HuH-7 (cell line): ENCODE measurements at places on chromosomes 3 and 15.

DNA sequence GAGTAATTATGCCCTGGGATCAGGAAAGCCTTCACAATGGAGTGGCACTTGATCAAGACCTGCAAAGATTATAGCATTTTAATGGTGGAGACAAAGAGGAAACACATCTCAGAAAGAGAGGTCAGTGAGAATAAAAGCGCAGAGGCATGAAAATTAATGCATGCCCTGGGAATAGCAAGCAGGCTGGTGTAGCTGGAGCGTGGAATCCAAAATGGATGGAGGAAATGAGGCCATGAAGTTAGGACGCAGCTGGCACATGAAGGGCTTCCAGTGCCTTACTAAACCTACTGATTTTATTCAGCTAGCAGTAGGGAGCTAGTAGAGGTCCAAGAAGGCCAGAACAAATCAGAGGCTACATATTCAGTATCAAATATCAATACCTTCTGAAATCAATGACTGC lies 38.1 kb downstream of the TMEM212 start:
- no peak for DNase-seq

DNA sequence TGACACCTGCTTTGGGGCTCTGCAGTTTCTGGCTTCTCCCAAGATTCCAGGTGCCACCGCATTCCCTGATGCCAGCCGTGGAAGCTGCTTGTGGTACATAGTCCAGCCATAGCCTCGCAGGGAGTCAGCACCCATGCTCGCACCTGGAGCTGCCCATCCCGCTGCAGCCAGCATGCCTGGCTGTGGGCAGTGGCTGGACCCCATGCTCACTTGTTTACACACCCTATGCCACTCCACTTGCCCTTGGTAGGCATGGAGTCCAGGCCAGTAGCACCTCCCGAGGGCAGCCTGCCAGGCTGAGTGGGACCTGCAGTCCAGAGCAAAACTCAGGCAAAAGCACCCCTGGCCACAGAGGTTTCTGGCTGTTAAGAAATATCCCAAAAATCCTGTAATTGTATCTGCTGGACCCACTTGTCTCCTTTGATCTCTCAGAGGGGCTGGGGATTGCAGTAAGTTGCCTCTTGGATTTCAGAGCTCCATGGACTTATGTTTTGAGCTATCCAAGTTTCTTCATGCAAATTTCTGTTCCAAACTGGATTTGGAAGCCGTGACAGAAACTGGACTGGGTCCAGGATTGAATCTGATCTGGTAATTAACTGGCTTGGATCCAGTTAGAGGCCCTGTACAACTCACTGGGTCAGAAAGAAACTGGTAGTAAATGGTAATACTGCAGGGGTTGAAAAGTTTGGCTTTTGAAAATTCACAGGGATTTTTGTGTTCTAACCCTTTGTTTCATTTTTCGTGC lies 149.3 kb downstream of the FMN1 start:
- DNase-seq = no peak

- DNase-seq = no peak
These were observed 140.6 kb upstream of the TBC1D5 start for GRCh38 chr3:17882981-17883380.

GRCh38 chr3:14810801-14811661 lies 7.7 kb upstream of the FGD5 start:
- no peak for DNase-seq

DNA sequence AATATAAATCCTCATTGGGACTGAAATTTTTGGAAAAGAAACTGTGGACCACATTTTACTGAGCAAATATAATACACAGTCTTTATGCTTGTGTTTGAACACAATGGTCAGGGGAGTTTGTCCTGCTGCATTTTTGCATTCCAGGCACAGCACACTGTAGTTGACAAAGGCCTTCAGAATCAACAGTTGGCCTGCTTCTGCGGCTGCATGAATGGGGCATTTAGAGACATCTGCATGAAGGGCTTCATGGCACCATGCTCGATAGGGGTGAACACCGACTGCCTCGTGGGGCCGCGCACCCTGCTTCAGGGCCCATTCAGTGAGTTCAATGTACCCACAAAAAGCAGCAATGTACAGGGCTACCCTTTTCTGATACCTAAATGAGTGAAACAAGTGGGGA lies 15.4 kb upstream of the COMMD2 start:
- DNase-seq = no peak

GRCh38 chr3:171846597-171846996 lies 3.4 kb downstream of the TMEM212 start:
- no peak for DNase-seq

- DNase-seq = no peak
These were observed 1055.7 kb downstream of the NAALADL2 start for GRCh38 chr3:175914785-175915184.

DNA sequence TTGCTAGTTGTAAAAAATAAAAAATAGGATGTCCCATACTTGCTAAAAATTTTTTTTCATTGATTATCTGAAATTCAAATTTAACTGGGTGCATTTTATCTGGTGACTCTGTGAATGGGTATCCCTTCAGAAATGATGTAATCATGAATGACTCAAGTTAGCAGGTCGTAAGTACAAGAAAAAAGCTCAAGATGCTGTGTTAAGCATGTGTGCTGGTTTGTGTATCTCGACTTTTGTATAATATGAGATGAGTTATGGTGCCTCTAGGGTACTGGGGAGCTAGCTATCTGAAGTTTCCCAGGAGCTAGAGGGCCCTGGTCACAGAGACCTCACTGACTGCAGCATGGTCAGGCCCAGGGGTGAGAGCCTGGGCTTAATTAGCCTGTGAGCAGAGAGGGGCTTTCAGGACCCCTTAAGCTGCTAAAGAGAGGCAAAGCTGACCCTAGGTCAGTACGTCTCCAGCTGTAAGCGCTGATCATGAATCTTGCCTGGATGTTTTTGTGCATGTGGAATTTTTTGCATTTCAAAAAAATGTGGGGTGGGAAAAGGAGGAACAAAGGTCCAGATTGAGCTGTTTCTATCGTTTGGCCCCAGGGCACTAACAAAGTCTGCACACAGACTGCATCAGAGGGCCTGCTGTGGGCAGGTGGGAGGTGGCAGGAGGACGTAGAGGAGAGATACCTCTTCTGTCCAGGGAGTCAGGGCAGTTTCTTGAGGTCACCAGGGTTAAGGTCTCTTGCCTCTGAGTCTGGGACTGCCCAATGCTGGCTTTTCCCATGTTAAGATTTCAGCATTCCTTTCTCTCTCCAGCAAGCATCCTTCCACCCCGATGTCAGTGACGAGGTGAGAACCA lies 233.2 kb upstream of the TPM1 start:
- no peak for DNase-seq

DNA sequence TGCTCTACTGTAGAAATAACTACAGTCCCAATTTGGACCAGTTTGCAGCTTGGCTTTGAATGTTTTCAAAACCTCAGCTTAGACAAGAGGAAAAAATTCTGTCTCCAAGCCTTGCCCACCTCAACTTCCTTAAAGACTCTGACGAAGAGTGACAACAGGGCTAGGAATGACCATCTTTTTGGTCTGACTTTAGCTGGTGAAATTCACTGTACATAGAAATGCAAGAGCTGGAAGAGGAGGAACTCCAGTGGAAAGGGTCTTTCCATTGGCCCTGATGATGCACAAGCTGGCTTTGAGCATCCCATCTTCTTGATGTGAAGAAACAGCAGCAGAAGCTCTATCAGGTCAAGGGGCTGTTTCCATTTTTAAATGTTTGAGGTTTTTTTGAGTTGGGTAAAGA lies 22.7 kb upstream of the SH3BP5 start:
- DNase-seq = no peak

GRCh38 chr3:161132391-161132790 lies 27.2 kb upstream of the B3GALNT1 start:
- DNase-seq = no peak

- no peak for DNase-seq
These were observed 86.5 kb upstream of the MYZAP start for GRCh38 chr15:57505056-57505715.

- DNase-seq = no peak
These were observed 75.1 kb downstream of the STAC start for GRCh38 chr3:36455406-36455805.

DNA sequence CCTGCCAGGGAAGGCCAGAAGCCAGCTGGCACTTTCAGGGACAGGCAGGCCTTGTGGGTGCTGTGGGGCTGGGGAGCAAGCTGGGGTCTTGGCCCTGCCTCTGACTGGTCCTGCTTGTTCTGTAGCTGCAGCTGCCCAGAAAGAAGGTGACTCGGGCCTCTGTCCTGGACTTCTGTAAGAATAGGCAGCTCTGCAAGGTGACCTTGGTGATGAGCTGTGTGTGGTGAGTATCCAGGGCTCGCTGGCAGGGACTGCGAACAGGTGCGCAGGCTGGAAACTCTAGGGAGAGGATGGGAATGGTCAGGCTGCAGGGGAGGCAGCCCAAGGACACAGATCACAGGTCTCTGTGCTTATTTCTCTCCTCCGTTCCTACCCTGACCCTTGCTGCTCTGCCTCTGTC lies 31.2 kb downstream of the SLC22A14 start:
- no peak for DNase-seq

DNA sequence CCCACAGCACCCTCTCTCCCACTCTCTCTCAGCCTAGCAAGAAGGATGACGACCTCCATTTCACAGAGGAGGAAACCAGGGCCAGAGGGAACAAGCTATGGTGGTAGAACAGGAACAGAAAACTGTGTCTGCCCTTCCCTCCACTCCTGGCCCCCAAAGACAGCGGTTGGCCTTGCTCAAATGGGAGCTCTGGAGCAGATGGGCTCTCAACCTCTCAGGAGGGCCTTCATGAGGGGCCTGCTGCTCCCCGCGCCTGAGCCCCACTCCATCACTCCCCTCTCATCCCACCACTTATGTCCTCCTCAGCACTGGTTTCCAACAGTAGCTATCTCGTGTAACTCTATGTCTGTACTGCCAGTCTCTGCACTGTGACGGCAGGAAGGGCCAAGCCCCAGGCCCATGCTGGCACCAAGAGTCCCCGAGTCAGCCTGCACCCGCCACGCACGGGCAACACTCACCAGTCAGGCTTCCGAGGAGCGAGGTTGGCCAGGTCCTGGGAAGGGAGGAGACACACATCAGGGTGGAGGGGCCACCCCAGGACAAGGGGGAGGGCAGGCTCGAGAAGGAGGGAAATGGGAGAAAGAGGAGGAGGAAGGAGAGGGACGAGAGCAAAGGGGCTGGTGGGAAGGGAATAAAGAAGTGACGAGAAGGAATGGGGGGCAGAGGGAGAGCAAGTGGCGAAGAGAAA lies 45.5 kb downstream of the PTH1R start:
- DNase-seq = no peak

DNA sequence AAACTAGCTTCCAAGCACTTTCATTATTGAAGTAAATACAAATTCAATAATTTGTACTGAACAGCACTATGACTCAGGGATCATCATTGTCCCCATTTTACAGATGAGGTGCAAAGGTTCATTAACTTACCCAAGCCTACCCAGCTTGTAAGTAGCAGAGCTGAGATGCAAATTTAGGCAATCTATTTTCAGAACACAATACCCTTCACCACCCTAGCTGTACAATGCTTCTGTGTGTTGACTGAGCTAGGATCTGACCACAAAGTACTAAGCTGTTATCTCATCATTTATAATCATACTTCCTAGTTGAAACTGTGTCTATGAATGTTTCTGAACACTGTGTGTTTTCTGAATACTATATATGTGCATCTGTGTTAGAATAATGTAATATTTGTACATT lies 3.2 kb upstream of the ILDR1 start:
- DNase-seq = no peak

DNA sequence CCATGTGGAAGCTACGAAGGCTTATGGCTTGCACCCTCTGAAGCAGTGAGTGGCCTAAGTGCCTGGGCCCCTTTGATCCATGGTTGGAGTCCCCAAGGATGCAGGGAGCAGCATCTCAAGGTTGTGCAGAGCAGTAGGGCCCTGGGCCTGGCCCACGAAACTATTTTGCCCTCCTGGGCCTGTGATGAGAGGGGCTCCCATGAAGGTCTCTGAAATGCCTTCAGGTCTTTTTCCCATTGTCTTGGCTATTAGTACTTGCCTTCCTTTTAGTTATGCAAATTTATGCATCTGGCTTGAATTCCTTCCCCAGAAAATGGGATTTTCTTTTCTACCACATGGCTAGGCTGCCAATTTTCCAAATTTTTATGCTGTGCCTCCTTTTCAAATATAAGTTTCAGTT lies 158.8 kb upstream of the MME start:
- no peak for DNase-seq

DNA sequence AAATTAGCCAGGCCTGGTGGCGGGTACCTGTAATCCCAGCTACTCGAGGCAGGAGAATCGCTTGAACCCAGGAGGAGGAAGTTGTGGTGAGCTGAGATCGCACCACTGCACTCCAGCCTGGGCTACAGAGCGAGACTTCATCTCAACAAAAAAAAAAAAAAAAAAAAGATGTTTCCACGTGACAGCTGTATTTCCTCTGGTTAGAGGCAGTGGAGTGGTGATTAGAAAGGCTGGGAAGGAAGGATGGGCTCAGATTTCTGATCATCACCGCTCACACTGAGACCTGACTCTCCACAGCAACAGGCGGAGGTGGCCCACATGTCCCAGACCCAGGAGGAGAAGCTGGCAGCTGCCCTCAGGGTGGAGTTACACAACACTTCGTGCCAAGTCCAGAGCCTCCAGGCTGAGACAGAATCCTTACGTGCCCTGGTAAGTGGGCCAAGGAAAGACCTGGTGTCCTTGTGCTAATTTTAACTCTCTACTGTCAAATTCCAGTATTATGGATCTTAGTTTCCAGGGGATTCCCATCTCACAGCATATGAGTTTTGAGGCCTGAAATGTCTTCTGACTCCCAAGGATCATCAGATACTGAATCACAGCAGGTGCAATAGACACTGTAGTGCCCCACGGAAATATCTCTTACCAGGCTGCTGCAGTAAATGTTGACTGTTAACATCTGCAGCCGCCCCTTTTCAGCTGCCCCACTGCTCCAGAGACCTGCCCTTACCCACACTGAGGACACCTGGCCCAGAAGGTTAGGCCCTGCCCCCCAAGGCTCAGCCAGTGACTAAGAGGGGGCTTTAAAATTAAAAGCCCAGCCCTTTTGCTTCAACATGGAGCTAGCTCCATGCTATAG lies 66.9 kb downstream of the BFSP2 start:
- DNase-seq = no peak

GRCh38 chr15:48400086-48400485 lies 68.9 kb downstream of the DUT start:
- no peak for DNase-seq

- peak; percentile 46 for DNase-seq
These were observed 254.6 kb downstream of the UACA start for GRCh38 chr15:70508561-70509281.

DNA sequence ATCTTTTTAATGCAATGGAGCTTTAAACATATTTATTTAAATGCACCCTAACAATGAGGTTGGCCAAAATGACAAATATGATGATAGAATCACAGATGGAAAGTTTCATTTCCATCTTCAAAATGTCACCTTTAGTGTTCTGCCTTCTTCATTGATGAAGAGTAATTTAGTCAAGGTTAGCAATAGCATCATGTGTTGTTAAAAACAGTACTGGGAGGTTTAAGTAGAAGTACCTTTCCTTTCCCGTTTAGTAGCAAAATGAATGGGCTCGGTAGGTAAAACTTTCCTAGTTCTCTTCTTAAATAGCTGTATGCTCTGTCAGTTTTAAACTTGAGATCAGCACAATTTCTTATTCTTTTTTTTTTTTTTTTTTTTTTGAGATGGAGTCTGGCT lies 35.1 kb downstream of the EIF2AK4 start:
- no peak for DNase-seq

- no peak for DNase-seq
These were observed 25.1 kb downstream of the ARHGAP31 start for GRCh38 chr3:119319311-119319710.

GRCh38 chr15:75090388-75090734 lies 67.0 kb downstream of the PPCDC start:
- no peak for DNase-seq

GRCh38 chr3:172153335-172153861 lies 114.0 kb downstream of the FNDC3B start:
- no peak for DNase-seq

GRCh38 chr15:57881361-57881760 lies 174.8 kb downstream of the POLR2M start:
- no peak for DNase-seq
